NCI-H1105 treated with DMSO at 0.1 percent for 48 hours (cell line): ENCODE measurements at places on chromosomes 12 and 14.

DNA sequence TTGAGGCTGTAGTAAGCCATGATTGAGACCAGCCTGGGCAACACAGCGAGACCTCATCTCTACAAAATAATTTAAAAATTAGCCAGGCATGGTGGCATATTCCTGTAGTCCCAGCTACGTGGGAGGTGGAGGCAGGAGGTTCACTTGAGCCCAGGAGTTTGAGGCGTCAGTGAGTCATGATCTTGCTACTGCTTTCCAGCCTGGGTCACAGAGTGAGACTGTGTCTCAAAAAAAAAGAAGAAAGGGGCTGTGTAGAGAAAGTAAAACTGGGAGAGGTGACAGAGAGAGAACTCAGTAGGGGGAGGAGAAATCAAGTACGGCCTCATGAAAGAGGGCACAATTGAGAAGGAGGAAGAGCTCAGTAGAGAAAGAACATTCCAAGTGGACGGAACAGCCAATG, 12.4 kb downstream of the TECPR2 start:
- DNase-seq: no peak

DNA sequence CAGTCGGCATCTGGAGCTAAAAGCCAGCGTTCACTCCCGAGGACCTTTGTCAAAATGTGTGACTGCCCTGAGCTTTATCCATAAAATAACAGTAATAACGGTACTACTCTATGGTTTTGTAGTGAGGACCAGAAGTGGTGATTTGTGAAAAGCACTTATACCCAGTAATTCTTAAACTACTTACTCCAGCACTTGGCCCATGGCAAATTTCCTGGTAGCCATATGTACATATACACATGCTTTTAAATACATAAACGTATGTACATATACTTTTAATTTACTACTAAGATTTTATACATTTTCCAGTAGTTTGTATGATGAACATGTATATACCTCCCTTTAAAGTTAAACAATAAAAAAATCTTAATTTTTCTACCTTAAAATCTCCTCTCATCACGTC, 163.8 kb upstream of the TMEM132C start:
- DNase-seq: no peak

- no peak for DNase-seq
Observed at GRCh38 chr12:80157645-80158044, 58.3 kb downstream of the OTOGL start.

- no peak for DNase-seq
Observed at GRCh38 chr12:93341409-93342049, 36.2 kb upstream of the NUDT4 start.

DNA sequence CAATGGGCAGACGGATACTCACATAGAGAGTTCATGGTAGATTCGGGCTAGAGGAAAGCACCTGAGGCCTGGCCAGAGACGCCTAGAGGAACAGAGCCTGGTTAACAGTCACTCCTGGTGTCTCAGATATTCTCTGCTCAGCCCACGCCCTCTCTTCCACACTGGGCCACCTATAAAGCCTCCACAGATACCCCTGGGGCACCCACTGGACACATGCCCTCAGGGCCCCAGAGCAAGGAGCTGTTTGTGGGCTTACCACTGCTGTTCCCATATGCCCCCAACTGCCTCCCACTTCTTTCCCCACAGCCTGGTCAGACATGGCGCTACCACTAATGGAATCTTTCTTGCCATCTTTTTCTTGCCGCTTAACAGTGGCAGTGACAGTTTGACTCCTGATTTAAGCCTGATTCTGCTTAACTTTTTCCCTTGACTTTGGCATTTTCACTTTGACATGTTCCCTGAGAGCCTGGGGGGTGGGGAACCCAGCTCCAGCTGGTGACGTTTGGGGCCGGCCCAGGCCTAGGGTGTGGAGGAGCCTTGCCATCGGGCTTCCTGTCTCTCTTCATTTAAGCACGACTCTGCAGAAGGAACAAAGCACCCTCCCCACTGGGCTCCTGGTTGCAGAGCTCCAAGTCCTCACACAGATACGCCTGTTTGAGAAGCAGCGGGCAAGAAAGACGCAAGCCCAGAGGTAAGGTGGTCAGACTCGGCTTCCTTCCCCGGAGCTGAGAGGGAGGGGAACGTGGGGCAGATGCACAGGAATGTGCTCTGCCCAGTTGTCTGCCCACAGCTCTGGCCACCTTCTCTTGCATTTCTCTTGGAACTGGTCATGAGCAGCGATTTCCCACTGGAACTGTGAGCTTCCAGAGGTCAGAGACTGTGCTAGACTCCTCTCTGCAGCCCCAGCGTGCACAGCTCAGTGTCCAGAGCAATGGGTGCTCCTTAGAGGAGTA, at the start of gene CD4:
CD4 (plus strand) TSS at position 557 of the 953 bp plus-strand sequence. CDS start 10,611 bp downstream, outside the sequence.
- DNase-seq: no peak

DNA sequence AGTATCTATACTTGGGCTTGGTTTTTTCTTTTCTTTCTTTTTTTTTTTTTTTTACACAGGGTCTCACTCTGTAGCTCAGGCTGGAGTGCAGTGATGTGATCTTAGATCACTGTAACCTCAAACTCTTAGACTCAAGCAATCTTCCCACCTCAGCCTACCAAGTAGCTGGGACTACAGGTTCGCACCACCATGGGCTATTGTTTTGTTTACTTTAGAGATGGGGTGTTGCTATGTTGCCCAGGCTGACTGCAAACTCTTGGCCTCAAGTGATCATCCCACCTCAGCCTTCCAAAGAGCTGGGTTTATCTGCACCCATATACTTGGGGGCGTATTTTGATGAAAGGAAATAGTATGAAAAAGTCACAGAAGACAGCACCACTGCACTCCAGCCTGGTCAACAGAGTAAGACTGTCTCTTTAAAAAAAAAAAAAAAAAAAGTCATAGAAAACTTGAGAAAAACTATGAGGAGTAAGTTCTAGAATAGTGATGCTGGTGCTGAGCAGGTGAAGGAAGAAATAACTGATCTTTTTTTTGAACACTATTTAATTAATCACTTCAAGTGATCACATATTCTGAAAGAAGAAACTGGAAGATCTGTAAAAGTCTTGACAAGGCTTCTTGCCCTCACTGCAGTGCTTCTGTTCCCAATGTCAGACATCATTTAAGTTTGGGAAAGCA, 53.8 kb upstream of the NPFF start:
- DNase-seq: no peak

GRCh38 chr12:96483116-96483515, 6.3 kb upstream of the CFAP54 start:
- DNase-seq: no peak

GRCh38 chr14:104794099-104794498, 1.4 kb downstream of the AKT1 start:
- DNase-seq: no peak

- DNase-seq: no peak
Observed at GRCh38 chr14:98791661-98792060, 480.3 kb downstream of the BCL11B start.

DNA sequence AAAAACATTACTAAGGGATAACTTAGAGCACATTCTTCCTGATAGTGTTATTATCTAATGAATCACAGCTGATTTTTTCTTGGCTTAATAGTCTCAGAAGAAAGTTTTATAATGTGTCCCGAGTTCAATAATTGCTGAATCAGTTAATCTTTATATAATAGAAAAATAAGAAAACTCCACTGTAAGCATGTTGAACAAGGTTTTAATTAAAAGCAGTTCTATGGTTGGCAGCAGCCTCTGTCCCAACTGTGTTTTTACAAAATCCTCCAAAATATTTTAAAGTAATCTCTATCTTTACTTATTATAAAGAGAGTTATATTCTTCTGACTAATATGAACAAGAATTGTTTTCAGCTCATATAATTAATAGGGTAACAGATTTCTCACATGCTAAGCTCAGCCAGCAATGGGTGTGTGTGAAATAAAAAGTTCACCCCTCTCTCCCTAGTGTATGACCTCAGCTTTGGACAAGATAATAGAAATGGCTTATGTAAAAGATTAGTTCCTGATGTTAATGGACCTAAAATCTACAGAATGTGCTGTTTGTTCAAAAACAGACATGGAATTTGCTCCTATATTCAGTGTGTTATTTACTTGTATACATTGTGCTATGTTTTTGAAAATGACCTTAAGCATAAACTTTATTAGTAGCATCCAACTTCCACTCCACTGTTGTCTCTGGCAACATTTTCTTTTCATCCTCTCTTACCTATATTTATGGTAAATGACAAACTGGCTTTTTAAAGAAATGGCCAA, 67.1 kb upstream of the DCN start:
- no peak for DNase-seq

DNA sequence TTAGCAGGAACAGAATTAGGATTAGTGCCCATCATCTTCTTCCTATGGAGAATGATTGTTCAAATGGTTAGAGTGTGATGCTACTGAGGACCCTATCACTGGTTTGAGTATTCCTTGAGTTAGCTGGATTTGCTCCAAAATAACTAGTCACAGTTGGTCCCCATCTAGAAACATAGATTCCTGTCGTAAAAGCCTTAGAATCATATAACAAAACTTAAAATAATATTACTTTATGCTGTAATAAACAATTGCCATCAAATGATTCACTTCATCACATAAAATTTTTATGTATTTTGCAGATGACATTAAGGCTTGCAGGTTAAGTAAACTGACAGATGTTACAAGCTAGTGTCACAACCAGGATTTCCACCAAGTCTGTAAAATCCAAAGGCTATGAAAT, 209.8 kb downstream of the CCER1 start:
- no peak for DNase-seq

DNA sequence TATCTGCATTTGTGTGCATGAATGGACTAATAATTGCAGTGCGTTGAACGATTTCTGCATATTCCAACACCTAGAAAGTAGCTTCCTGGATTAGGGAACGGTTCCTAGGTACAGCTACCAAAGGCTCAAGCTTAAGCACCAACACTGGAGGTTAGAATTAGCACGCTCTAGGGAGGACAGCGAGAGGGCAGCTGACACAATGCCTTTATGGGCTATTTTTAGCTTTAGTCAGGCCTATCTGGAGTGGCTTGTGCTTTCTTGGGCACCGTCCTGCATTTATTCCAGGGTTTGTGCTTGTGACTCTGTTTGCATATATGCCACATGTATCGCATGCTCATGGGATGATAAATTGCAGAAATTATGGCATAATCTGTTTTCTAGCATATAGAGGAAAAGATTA, 13.7 kb downstream of the ETV6 start:
- DNase-seq: no peak

DNA sequence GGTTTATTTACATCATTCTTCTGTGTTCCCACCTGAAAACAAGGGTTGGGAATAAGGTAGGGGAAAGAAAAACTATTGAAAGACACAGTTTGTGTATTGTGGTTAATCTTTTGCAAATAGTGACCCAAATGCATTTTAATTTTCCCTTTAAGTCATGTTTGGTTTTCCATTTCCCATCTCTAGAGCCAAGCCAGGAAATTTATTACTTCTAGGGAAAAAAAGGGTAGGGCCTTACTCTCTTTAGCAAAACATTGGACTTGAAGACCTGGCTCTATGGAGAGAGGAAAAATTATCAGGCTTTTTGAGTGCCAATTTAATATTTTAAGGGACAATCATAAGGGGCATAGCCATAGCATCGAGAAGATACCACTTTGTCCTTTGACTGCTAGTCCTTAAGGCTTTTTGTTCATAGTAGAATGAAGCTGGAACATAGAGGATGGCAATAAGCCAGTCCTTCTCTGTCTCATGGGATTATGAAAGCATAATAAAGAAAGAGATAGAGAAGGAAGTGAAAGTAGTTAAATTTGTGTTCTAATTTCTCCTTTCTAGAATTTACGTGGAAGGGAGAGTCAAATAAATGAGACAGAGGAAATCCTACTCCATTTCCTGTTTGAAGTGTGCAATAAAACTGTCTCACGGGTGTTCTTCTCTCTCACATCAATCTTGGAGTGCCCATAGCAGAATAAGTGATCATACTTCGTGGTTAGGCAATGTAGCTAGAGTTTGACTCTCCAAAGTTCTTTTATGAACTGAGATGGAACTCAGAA, 50.9 kb upstream of the PPFIA2 start:
- DNase-seq: no peak

- peak; percentile 73 for DNase-seq
Observed at GRCh38 chr14:102262929-102263462, 42.0 kb downstream of the MOK start.

DNA sequence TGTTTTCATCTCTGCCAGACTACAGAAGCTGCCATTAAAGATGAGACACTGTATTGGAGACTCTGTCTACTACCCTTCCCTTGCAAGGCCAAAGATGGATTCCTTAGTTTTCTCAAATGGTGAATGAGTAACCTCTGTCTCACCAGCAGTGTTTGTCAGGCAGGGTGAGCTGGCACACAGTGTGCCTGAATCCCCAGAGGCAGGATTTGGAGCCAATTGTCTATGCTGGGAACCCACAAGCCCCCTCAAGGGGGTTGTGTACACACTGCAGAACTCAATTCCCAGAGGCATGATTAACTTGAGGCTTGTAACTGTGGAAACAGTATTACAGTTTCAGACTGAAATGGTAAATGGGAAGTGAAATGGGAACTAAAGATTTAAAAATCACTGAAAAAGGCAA, 136.8 kb upstream of the PTPRB start:
- DNase-seq: peak; percentile 1

DNA sequence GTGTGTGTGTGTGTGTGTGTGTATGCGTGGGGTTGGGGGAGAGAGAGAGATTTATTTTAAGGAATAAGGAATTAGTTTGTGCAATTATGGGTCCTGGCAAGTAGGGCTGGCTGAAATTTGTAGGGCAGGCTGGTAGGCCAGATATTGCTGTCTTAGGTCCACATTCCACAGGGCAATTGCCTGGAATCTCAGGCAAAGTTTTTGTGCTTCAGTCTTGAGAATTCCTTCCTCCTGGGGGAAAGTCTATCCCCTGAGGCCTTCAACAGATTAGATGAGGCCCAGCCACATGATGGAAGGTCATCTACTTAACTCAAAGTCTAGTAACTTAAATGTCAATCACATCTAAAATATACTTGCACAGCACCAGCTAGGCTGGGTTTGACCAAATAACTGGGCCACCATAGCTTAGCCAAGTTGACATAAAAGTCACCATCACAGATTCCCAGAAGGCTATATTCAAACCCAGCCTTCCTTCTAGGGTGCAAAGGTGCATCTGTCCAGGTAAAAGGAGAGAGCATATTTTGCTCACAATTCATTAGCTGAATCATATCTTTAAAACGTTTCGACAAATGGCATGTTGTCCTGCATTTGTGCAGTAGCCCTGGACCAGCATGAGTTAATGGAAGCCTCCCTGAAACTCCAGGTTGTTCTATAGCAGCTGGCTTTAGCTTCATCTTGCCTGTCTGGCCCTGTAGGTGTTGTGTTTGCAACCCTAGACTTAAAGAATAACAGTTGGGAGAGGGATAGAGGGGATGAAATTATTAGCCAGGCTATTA, 63.1 kb downstream of the C14orf132 start:
- DNase-seq: no peak

DNA sequence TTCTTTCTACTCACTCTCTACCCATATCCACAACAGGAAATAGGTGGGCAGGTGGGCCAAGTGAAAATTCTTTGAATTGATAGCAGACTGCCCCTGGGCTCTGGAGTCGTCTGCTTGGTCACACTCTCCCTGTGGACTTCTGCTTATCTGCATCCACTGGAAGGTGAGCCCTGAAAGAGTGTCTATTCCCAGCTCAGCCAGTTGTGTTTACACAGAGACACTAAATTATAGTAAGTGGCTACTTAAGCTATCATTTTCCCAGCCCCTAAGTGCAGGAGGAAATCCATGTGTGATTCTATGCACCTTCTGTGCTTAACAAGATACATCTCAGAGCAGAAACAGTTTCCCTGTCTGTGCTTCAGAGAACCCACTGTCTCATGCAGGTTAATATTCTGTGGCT, 338.4 kb downstream of the FUT8 start:
- peak; percentile 49 for DNase-seq

- DNase-seq: no peak
Observed at GRCh38 chr12:108270035-108270848, 68.9 kb downstream of the CMKLR1 start.

GRCh38 chr14:104447750-104448149, 131.8 kb upstream of the C14orf180 start:
- DNase-seq: no peak
